ENCODE measurements at places on chromosomes 2 and 18. TPM values are rescaled to one million over a fixed set of nuclear protein-coding genes. Genes with fewer than 3 reads are reported as not detected.

The MTLN gene
- 193 TPM for total RNA-seq

The WDR75 gene
- total RNA-seq, result 15.0 TPM

The ST8SIA3 gene
- total RNA-seq, result not detected

DNA sequence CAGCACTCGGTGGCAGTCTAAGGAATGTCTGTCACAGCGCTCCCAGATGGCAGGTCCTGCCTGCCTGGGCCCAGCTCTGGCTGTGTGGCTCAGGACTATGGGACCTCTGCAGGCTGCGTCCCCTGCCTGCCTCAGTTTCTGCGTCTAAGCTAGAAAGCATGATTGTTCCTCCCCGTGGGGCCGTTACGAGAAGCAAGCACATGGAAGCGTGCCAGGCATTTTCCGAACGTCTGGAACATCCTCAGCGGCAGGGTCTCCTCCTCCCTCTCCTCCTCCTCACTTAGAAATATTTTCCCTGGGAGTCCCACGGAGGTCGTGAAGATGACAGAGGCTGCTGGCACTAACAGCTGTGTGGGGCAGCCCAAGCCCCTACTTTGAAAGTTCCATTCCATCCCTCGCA is 43.3 kb downstream of the LRRFIP1 start:
- peak; percentile 67 for DNase-seq

- no peak for DNase-seq
Measured at GRCh38 chr2:48313036-48313877, 216.7 kb upstream of the STON1 start.

DNA sequence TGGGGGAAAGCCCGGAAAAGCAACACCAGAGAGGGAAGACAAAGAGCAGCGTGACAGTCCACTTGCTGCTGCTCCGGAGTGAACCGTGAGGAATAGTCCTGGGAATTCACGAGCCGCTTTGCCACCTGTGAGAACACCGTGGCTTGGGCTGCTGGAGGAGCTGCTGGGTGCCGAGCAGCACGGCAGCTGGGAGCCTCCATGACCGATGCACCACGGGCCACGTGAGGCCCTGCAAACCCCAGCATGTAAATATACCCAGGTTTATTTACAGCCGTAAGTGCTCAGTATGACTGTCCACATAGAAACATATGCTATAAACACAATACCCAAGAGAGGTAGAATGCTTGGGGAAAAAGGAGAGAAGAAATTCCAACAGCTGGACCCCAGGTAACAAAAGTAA is 65.1 kb downstream of the SMIM21 start:
- no peak for DNase-seq
